Stimulated activated CD4-positive, alpha-beta T cell treated with anti-CD3 and anti-CD28 coated beads, Interleukin-1b, Interleukin-23, amount 100 ng/mL, for 48 hours (primary cell): ENCODE measurements at places on chromosomes 5 and 9.
A peak's percentile ranks its signal among the peaks of the same experiment; 100 is the strongest.

DNA sequence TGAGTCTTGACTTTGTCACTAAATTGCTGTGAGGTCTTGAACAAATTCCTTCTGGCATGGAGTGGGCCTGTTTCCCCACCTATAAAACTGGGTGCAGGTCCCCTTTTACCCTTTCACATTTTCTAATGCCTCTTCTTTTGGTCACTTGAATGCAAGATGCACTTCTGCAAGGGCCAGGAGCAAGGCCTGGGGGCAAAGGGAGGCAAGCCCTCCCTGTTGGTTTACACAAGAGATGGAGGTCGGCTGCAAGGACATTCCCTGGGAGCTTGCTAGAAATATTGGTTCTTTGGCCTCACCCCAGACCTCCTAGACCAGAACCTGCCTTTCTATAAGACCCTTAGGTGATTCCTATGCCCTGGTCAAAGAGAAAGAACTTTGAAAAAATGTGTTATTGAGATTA lies 5.8 kb downstream of the FOXE1 start:
- DNase-seq: no peak

DNA sequence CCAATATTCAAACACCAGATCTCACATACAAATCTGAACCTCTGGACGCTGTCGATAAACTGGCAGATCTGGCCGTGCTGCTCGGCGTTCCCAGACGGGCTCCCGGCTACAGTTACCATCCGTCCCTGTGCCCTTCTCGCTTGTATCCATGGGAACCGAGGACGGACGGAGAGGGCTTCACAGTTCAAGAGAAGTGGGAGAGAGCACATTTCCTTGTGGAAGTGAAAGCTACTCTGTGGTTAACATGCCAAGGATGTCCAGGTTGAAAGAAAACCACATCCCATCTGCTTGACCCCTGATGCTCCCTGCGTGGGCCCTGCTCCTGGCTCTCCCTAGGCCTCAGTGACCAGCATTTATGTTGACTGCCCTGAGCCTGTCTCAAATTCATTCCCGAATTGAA lies 6.3 kb upstream of the DBN1 start:
- no peak for DNase-seq

GRCh38 chr9:92769990-92770359 lies 5.3 kb upstream of the BICD2 start:
- no peak for DNase-seq

GRCh38 chr5:109027983-109028607 lies 280.4 kb downstream of the FER start:
- DNase-seq: no peak

DNA sequence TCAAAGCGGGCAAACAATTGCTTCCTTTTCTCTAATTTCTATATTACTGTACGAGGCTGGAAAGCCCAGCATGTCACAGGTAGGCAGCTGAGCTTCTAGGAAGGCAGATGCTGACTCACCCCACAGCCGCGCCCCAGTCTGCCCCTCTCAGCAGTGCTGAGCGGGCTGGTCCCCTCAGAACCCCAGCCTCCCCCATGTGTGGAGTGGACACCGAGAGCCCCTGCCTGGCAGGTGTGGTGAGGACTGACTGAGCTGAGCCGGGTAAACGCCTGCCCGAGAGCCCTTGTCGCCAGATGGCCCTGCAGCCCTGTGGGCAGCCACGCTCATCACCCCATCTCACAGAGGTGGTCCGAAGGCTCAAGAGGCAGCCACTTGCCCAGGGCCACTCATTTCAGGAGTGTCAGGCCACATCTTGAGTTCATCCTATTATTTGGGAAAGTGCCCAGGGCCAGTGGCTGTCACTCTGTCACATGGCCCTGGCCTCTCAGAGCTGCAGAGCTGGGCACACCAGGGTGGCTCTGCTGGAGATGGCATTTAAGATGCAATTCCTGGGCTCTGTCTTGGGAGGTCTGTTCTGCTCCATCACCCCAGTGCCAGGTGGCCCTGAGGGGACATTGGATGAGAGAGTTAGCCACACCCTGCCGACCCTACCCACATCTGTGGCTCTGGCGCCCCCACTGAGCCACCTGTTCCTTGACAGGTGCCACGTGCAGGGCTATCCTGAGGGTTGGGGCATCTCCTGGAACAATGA lies 12.4 kb downstream of the CARD19 start:
- peak; percentile 65 for DNase-seq

DNA sequence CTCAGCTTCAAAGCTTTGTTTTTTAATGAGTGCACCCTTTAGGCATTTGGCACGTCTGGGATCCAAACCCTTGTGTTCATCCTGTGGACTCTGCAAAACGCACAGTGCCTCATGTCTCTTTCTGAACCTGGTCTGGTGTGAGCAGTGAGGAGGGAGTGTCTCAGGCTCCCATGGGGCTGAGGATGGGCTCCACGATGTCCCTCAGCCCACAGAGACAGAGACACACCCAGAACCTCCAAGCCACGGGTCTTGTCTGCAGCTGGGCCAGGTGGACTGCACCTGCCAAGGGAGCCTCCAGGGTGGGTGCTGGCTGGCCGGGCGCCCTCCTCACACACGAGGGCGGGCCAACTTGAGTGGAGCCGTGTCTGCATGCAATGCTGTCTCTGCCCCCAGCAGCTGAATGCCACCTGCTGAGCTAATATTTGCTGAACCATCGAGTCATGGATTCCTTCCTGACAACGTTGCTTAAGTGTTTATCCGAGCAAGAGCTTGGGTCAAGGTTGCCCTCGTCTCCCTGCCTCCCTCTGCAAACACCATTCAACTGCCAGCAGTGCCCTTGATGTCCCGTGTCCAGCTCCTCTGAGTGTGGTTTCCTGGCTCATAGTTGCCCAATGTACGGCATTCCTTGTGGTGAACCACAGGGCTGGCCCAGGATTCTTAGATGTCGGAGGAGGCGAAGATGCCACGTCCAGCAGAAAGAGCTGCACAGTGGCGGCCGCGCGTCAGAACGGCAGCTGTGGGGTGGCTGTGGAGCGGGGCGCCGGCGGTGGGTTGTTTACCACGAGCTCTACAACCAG lies 31.4 kb upstream of the LPCAT1 start:
- DNase-seq: no peak

DNA sequence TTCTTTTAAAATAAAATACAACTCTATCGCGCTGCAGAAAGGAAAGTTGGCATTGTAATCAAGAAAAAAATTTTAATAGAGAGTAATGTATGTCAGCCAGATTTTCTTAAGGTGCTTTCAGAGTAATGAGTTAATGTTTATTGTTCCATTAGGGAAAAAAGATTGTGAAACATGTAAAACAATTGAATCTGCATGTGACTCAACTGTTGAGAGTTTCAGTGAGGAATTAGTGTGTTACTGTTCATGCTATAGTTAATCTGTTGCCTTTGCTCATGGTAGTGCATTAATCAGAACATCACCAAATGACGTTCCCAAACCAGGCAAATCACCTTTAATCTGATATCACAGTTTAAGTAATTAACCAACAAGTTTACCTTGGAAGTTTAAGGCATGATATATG lies 600.5 kb downstream of the NR2F1-AS1 start:
- no peak for DNase-seq

DNA sequence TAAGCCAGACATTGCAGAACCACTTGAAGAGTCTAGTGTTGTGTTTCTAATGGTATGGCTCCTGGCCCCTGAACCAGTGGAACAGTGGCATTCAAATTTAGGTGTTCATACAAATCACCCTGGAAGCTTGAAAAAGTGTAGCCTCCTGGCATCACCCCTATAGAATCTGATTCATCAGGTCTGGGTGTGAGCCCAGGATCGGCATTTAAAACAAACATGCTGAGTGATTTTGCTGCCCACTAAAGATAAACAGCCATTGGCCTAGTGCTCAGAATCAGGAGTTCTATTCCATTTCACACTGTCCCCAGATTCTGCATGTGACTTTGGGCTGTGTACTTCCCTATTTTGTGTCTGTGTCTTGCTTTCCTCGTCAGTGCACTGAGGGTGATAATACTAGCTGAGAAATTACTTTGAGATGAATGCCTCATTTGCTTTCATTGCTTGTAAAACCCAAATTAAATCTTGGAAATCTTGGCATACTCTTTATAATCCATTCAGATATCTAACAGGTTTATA lies 241.5 kb upstream of the CLINT1 start:
- no peak for DNase-seq

DNA sequence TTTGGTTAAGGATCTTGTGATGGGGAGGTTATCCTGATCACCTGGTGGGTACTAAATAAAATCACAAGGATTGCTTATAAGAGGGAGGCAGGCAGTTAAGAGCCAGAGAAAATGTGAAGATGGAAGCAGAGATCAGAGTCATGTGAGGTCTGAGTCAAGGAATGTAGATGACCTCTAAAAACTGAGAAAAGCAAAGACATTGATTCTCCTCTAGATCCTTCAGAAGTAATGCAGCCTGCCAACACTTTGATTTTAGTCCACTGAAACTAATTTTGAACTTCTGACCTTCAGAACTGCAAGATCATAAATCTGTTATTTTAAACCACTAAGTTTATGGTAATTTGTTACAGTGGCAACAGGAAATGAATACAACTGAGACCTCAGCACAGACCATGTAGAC lies 499.0 kb downstream of the GADD45G start:
- DNase-seq: no peak

DNA sequence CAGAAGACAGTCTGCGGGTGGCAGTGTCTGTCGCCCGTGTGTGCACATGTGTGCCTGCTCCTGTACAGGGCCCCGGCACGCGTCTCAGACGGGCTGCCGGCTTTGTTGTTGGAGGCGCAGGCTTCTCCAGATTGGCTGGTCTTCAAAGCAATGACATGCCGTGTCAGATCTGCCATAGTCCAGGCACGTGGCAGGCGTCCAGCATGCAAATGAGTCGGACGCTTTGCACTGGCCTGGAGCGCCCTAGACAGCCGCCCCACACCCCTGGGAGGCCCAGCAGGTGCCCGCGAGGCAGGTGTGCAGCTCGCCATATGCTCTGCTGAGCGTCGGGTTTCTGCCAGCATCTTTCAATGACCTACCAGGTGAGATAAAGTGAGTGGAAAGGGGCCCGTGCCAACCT lies 71.5 kb downstream of the GADD45G start:
- DNase-seq: no peak

- no peak for DNase-seq
Measured at GRCh38 chr5:107766439-107766838, 95.7 kb upstream of the EFNA5 start.

GRCh38 chr9:90818279-90818678 lies 16.7 kb downstream of the SYK start:
- DNase-seq: no peak

- no peak for DNase-seq
Measured at GRCh38 chr5:35518104-35518503, 99.6 kb upstream of the SPEF2 start.

- no peak for DNase-seq
Measured at GRCh38 chr9:134962973-134963364, 45.3 kb upstream of the FCN1 start.

GRCh38 chr5:132059696-132060500 lies 557 bp upstream of the IL3 start:
- DNase-seq: no peak

DNA sequence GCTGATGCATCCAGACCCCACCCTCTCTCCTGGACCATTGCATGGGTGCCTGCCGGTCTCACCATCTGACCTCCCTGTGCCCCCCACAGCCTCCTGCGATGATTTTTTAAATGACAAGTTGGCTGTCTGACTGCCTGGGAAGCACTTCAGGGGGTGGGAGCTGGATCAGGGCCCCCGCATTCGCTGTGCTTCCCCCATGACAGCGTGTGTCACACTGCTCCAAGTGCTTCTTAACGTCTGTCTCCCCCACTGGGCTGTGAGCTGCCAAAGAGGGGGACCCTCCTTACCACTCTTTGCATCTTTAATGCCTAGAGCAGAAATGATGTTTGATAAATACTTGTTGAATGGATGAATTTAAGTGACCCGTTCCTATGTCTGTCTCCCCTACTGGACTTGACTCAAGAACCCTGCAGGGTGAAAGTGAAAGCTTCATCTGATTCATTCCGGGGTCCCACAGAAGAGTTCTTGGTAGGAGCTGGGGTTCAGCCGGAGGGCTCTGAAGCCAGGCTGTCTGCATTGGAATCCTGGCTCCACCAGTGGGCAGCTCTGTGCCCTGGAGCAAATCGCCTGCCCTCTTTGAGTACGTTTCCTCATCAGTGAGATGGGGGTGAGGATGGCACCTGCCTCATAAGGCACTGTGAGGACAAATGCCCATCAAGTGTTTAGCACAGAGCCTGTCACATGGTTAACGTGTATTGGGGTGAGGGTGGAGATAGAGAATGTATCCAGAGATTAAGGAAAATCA lies 7.6 kb upstream of the EGR1 start:
- no peak for DNase-seq

DNA sequence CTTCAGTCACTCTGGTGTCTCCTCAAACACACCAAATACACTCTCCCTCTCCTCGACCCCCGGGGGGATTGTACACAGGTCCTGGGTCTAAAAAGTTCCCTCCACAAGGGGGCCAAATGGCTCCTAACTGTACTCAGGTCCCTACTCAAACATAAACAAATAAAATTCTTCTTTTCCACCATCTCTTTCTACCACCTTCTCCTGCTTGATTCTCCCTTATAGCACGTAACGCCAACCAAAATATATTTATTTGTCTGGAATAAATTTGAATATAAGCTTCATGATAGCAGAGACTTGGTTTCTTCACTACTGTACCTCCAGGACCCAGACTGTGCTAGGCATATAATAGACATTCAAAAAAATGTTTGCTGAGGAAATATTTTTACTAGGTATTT lies 21.4 kb downstream of the ZNF608 start:
- no peak for DNase-seq

DNA sequence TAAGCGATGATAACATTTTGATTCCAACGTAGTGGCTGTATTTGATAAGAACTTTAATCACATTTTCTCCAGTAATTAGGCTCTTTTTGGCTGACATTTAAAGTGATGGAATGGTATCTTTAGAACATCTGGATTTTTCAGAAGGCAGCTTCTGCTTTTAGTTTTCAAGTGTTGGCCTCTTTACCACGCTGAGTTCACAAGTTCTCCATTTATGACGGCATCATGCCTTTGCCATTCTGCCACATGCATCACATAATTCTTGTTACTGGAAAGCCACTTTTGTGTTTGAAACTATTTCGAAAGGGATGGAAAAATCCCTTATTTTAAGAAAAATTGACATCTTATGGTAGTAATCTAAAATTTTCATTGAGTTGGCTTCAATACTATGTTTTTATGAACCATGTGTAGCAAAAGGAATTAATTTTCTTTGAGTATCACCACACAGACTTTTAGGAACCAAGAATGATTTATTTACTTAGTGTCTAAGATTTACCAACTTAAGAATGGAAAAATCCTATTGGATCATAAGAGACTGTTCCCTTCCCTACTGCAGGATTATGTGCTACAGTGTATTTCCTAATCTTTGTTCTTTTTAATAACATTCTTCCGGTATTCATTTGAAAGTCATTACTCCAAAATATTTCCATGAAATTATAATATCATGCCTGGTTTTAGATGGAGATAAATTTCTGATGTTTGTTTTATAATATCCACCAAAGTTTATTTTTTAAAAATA lies 344.2 kb downstream of the ADGRV1 start:
- no peak for DNase-seq
